Stimulated activated CD4-positive, alpha-beta T cell treated with anti-CD3 and anti-CD28 coated beads, Interleukin-15, amount 100 ng/mL, for 1 hour (primary cell): ENCODE measurements at places on chromosomes 2 and 18.

DNA sequence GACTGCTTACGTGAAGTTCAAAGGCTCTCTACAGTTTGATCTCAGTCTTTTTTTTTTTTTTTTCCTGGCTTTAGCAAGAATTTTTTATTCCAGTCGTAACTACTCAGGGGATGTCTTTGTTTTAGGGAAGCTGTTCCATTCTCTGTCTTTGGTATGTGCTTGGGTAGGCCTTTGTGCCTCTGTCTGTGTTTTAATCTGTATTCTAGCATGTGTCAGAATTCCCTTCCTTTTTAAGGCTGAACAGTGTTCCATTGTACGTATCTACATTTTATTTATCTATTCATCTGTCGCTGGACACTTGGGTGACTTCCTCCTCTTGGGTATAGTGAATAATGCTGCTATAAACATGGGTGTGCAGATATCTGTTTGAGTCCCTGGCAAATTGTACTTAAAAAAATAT, 42.6 kb downstream of the MYO1B start:
- no peak for DNase-seq

- no peak for DNase-seq
These were observed 133.5 kb downstream of the TFCP2L1 start for GRCh38 chr2:121151311-121152109.

- no peak for DNase-seq
These were observed 27.7 kb upstream of the PTPN4 start for GRCh38 chr2:119731983-119732382.

DNA sequence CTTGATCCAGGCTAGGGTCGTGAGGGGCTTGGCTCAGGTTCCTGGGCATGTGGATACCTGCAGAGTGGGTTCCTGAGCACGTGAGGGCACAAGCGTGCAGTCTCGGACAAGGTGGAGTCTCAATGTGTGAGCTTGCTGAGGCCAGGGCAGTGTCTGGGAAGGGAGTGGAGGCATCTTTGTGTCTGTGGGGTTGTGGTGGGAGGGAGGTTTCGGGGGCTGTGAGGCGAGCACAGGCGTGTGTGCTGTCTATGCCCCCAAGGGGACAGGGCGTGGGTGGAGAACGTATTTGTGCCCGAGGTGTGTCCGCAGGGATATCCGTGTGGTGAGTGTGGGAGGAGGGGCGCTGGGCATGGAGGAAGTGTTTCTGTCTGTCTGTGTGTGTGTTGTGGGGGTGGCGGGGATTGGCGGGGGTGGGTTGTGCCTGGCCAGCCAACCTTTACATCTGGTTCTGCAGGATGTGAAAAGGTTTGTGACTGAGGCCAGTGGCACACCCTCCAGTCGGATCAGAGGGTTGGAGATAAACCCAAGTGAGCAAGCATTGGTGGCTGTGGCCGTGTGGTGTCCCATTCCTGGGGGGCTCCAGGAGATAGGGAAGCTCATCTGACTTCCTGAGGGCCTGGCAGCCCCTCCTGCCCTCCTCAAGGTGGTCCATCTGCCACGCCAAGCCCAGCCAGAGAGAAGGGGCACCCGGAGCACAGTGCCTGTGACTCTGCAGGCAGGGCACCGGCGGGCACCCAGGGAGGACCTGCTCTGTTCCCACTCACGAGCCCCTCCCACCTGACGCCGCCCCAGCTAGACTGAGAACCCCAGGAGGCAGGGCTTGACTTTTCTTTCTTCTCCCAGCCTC, 57.1 kb downstream of the ZFP36L2 start:
- DNase-seq = no peak

DNA sequence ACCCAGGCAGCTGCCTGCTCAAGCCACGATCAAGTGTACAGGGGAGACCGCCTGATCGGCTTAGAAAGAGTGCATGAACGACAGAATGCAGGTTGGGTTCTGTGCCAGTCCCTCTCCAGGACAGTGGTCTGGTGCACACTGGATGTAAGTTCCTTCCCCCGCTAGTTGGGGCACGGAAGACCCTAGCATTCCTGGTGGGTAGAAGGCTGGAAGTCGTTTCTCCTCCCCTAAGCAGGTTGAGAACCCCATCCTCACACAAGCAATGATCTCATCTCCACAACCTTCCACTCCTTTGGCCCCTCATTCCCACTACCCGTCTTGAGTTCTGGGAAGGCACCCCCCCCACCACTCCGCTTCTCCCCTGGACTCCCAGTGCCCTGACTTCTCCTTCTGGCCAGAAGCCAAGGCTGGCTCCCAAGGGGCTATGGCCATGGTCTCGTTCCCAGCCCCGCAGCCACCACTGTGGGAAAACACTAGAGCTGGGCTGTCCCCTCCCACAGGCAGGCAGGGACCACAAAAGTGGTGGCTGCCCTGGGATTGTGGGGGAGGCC, 1.4 kb upstream of the ANKRD39 start:
- no peak for DNase-seq

- no peak for DNase-seq
These were observed 48.4 kb upstream of the APCDD1 start for GRCh38 chr18:10405816-10406663.

- DNase-seq = no peak
These were observed 1.9 kb downstream of the TFPI start for GRCh38 chr2:187552381-187552780.

GRCh38 chr2:97708608-97709007, 4.8 kb upstream of the ZAP70 start:
- no peak for DNase-seq

GRCh38 chr18:51980101-51980500, 359.9 kb upstream of the DCC start:
- no peak for DNase-seq

GRCh38 chr2:101788995-101789970, 91.8 kb downstream of the MAP4K4 start:
- DNase-seq = no peak

DNA sequence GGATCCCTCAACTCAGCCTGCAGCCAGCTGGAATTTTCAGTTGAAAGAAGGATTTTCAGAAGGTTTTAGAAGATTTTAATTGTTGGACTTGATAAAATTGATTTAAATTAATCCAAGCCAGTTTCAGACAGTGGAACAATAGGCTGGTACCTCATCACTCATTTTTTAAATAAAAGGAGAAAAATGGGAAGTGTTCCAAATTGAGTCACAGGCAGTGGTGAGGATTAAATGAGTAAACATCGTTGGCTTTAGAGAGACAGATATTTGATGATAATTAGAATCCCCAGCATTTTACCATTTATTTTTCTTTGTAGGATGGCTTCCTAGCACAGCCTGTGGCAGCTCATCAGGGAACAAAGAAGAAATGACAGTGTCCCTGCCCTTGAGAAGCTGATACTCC, 7.4 kb downstream of the CXCR4 start:
- no peak for DNase-seq

- DNase-seq = no peak
These were observed 179.6 kb downstream of the SATB2 start for GRCh38 chr2:199278099-199278498.
